ENCODE measurements at places on chromosomes 5 and 9.

GRCh38 chr5:123785162-123786071 is 273.4 kb downstream of the CSNK1G3 start:
- DNase-seq, result peak; percentile 82

DNA sequence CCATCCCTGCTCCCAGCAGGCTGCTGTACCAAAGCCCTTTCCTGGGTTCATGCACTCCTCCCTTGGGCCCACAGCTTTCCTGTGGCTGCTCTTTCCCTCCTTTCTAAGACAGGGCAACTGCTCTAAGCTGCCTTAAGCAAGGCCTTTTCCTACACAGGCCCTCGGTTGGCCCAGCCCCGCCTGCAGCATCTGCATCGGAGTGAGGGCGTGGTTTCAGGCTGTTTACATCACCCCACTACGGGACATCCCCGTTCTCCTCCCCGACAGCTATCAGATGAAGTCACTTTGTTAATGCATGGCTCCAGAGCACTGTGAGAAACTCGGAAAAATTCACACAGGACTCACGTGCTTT is 3.4 kb downstream of the DPH7 start:
- DNase-seq, result peak; percentile 71

DNA sequence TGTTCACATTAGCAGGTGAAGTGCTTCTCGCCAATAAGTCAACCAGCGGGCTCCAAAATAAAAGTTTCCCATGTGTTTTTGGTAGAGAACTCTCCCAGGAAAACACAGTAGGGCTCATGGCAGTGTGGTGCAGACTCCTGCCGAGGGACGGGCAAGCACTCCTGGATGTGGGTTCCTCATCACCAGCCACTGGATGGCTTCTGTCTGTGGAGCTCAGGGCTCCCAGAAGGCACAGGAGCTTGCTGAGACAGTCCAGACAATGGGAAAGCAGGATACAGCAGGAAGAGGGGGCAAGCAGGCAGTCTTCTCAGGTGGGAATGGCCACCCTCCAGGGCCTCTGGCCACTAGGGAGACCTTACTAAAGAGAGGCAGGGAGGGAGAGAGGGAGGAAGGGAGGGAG is 142.4 kb downstream of the HSD17B3 start:
- DNase-seq, result no peak

- DNase-seq, result peak; percentile 37
Measured at GRCh38 chr5:9297134-9297533, 248.7 kb downstream of the SEMA5A start.

All from amniotic epithelial cell (primary cell).